Esophagus squamous epithelium (tissue), 5 donors: ENCODE measurements at places on chromosomes 3 and 15.
A peak's percentile ranks its signal among the peaks of the same experiment; 100 is the strongest.

- no peak for DNase-seq
Measured at GRCh38 chr3:37985637-37986320, 4.8 kb upstream of the VILL start.

GRCh38 chr3:128335621-128336296, 130.9 kb downstream of the DNAJB8 start:
- DNase-seq: no peak

DNA sequence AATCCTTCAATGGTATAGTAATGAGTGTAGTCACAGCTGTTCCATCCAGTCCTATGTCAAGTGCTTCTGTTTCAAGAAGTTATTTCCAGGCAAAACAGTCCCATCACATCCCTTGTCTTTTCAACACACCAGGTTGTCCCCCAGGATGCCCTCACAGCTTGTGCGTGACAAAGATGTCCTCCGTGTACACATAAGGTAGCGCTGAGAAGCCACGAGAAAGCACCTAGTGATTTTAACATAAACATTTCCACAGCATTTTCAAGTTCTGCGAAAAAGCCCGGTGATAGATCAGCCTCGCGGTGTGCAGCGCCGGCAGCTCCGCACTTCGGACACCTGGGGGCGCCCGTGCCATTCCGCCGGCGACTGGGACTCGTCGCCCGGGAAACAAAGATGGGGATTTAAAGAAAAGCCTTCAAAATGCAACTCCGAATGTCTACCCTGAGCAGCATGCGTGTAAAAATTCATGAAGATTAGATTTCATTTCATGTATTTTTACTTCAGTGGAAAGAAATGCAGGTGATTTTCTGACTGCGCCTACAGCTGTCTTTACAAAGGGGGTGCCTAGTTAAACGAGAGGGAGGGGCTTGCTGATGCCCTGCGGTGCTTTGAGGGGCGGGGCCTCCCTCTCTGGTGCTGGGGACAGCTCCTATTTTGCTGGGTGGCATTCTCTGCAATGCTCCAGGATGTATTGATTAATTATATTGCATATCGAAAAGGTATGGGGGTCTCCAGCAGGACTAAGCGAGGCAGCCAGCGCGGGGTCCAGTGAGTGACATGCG, 49.9 kb downstream of the KY start:
- DNase-seq: no peak

DNA sequence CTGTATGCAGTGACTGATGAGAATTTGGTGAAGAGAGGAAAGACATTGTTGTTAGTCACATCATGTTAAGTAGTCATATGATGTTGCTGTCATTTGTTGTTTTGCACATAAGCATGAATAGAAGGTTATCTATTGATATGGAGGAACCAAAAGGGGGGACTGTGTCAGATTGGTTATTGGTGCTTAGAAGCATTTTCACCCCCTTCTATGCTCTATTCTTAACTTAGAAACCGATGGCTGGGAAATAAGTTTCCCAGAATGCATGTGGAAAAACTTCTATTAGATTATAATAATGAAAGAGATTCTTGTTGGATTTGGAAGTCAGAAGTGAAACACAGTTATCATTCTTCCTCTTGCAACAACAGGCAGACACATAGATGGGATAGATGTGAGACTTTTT, 33.2 kb upstream of the CADM2 start:
- no peak for DNase-seq

GRCh38 chr3:37729119-37729518, 132.6 kb upstream of the CTDSPL start:
- no peak for DNase-seq

GRCh38 chr3:171620825-171621434, 160.7 kb upstream of the TNIK start:
- DNase-seq: no peak

DNA sequence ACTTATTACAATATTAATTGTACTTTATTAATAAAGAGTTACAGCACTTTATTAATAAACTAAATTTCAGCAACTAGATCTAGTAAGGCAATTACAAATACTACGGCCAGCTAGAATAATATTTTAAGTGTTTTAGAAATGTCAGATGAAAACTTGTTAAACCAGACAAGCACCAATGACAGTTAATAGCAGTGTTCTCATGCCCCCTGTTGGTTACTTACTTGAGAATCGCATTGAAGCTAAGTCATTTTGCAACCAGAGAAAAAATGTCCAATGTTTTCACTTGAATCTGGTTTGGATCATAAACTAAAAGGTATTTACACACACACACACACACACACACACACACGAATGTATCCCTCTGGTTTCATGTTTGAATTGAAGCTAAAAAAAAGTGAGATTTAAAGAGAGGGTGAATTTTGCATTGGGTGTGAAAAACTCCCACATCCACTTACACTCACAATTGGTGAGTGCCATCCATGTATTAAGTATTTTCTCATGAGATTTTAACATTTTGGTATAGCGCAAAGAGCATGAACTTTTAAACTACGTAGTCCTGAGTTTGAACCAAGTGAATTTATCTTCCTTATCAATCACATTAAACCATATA, 347.7 kb downstream of the ZBBX start:
- DNase-seq: no peak

DNA sequence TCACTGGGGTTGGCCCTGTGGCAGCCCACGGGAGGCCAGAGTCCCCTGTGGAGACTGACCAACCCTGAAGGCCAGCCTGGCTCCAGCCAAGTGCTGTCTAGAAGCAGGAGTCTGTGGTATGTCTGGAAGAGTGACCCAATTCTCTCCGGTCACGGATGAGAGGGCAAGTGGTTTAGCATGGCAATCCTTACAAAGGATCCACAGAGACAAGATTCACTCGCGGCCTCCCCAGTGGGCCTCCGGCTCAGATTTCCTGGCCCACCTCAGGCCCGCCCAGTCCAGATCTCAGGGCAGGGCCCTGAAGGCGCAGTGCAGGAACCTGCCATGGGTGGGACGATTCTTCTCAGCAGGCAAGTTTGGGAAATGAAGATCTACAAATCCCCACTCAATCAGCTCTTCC, 5.0 kb upstream of the BCL2L10 start:
- DNase-seq: no peak

GRCh38 chr3:132593947-132594323, 3.1 kb upstream of the ACKR4 start:
- DNase-seq: no peak

GRCh38 chr3:79154865-79155264, 612.9 kb downstream of the ROBO1 start:
- no peak for DNase-seq

DNA sequence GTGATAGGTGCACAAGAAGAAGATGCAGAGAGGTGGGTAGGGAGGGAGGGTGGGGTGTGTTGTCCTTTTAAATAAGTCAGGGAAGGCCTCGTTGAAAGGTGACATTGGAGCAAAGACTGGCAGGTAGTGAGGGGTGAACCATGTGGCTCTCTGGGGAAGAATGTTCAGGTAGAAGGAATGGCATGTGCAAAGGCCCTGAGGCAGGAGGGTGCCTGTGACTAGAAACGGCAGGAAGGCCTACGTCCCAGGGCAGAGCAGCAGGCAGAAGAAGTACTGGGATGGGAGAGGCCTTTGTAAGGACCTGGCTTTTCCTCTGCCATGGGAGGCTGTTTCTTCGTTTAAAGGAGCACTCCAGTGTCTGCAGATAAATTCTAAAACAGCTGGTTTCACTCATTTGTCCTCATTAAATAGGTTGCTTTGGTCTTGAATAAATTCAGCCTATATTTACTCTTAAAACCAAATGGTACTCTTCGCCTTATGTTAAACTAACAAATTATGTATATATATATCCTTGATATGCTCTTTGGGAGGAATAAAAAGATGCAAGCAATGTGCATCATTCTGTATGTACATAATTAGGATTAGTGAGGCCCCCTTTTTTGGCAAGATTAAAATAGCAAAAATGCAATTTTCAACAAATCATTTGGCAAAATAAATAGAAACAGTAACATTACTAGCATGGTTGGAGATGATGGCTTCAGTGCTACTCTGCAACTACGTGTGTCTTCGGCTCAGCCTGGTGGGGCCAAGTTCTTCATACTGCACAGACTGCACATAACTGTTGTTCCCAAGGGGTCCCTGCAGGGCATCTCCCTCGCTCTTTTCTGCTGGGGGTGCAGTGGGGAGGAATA, 151.4 kb downstream of the KLF13 start:
- no peak for DNase-seq

GRCh38 chr3:154323891-154324738, at the start of gene DHX36:
Gene DHX36 (minus strand): TSS chr3:154324487. CDS start chr3:154324416, 71 bp downstream.
- DNase-seq: peak; percentile 55

DNA sequence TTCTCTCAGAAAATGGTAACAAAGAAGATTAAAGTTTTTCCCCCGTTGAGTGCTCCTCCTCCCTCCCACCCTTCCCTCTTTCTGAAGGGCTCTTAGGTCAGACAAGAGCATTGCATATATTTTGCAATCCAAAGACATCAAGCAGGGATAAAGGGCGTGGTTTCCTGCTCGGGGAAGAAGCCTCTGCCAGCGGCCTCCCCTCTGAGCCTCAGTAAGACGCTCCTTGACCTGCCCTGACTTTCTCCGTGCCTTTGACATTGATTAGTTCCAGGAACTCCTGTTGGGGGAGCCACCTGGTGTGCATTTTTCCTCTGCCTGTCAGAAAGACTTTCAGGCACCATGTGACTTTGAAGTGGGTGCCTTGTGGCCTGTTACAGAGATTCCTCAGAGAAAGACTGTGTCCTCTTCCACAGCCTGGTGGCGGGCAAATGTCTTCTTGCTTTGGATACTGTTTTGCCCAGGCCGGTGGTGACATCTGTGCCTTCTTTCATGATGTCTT, 87.2 kb upstream of the TBL1XR1 start:
- no peak for DNase-seq

DNA sequence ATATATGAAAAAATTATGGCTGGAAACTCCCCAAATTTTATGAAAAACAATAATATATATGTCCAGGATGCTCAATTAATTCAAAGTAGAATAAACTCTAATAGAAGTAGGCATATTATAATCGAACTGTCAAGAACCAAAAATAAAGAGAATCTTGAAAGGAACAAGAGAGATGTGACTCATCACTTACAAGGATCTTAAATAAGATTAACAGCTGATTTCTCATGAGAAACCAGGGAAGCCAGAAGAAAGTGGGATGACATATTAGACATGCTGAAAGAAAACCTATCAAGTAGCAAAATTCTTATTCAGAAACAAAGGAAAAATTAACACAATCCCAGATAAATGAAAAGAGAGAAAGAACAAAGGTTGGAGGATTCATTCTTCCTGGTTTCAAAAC, 66.8 kb downstream of the FAIM start:
- DNase-seq: no peak
